ENCODE measurements at places on chromosomes 16 and 17.

GRCh38 chr17:33090806-33091205, 99.2 kb downstream of the SPACA3 start:
- no peak for DNase-seq

DNA sequence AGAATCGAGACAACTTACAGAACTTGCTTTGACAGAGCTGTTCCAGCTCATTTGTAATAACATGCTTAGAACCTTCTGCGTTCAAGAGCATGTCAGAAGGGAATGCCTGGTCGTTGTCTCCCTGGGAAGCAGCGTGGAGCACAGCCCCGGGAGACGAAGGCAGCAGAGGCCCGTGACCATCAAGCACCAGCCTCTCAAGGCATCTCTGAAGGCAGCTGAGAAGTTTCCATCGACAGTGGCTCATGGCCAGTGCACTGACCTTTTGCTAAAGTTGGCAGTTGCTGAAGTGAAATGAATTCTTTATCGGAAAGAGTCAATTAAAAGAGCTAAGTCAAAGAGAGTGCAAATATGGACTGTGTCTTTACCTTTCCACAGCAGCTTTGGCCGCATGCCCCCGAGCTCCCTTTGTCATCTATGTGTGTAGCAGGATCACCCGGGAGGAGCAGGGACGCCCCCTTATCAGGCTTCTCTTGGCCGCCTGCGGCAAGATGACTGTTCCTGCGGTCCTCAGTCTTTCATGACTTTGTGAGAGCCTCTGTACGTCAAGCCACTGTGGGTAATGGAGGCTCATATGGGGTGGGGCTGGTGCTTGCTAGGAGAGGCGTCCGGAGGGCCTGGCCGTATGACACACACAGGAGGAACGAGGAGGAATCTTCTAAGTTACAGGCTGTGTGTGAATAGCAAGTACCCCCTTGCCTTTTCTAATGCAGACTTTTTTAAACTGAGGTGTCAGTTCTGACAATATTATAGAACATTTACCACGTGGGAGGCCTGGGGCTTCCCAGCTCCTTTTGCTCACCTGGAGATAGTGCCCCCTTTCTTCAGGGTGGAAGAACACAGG, 54.2 kb downstream of the LDHD start:
- no peak for DNase-seq

- no peak for DNase-seq
Measured at GRCh38 chr17:40361925-40362695, 2.4 kb downstream of the GJD3 start.

DNA sequence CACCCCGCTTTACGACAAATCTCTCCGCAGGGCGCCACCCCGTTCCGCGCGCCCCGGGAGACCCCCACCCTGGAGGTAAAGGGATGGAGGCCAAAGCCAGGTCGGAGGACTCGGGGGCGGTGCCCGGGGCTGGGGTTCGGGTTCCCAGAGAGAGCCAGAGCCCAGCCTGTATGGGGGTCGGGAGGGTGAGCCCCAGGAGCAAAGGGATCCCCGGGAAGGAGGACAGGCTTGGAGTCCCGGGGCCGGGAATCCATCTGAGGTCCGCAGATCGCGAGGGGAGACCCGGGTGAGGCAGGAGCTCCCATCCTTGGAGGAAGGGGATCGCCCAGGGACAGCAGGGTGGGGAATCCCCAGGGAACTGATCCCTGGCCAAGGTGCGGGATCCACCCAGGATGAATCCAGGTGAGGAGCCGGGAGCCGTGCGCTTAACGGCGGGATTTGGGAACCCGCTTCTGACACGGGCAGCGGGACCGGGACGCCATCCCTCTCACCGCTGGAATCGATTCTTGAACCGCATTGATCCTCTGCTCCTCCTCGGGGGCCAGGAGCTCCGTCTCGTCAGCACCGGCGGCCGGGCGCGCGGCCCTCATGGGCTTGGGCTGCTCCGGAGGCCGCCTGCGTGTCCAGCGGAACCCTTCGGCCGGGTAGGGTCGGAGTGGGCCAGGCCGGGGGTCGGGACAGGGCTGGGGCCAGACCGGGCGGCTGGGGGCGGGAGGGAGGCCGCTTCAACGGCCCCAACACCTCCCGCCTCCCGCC, at the start of gene MMD:
TSS of gene MMD (minus strand) at position 657 of the 756 bp plus-strand sequence. CDS start at position 517, 140 bp downstream.
- no peak for DNase-seq

- no peak for DNase-seq
Measured at GRCh38 chr17:4728124-4728523, 3.1 kb upstream of the MED11 start.

DNA sequence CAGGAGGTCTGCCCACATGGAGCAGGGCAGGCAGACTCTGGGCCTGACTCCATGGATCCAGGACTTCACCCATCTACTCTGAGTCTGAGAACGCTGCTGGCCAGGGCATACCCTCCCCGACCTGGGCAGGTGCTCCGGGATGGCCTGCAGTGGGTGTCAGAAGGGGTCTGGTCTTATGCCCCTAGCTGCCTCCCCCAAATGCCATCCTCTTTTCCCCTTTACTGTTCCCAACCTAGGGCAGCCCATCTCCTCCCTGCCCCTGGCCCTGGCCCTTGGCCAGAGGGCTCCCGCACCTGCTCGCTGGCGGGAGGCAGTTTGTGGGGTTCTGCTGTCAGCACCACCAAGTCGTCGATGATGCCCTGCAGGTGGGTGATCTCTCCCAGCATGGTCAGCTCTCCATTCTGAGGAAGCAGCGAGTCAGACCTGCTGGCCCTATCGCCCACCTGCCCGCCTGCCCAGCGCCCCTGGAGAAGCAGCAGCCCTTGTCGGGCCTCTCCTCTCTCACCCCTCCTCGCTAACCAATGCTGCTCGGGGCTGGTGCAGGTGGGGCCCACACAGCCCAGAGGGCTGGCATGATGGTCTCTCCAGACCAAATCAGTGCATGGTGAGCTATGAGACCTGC, 8.2 kb downstream of the MTSS2 start:
- DNase-seq = no peak

DNA sequence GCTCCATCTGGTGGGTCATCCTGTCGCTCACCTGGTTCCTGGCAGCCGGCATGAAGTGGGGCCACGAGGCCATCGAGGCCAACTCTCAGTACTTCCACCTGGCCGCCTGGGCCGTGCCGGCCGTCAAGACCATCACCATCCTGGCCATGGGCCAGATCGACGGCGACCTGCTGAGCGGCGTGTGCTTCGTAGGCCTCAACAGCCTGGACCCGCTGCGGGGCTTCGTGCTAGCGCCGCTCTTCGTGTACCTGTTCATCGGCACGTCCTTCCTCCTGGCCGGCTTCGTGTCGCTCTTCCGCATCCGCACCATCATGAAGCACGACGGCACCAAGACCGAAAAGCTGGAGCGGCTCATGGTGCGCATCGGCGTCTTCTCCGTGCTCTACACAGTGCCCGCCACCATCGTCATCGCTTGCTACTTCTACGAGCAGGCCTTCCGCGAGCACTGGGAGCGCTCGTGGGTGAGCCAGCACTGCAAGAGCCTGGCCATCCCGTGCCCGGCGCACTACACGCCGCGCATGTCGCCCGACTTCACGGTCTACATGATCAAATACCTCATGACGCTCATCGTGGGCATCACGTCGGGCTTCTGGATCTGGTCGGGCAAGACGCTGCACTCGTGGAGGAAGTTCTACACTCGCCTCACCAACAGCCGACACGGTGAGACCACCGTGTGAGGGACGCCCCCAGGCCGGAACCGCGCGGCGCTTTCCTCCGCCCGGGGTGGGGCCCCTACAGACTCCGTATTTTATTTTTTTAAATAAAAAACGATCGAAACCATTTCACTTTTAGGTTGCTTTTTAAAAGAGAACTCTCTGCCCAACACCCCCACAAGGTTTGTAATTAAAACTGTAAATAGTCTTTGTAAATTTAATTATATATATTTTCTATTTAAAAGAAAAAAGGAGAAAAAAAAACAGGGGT, 1.7 kb downstream of the FZD2 start:
- no peak for DNase-seq

DNA sequence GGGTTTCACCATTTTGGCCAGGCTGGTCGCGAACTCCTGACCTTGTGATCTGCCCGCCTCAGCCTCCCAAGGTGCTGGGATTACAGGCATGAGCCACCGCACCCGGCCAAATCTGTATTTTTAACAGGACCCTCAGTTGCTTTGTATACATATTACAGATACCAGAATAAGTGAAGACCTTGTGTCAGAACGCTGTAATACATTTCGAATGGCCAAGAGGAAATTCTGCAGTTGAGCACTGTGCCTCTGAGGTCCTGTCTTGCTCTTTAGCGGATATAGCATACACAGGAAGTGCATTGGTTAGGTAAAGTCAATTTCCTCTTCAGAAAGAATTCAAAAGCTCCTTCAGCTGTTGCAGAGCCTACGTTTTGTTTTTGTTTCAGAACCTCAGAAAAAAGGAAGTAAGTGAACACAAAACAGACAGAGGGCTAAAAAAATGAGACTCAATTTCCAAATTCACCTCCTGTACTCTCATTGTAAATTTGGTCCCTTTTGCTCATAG, 15.7 kb downstream of the CRLF3 start:
- DNase-seq = no peak

GRCh38 chr16:74556375-74556922, 50.5 kb downstream of the GLG1 start:
- no peak for DNase-seq

DNA sequence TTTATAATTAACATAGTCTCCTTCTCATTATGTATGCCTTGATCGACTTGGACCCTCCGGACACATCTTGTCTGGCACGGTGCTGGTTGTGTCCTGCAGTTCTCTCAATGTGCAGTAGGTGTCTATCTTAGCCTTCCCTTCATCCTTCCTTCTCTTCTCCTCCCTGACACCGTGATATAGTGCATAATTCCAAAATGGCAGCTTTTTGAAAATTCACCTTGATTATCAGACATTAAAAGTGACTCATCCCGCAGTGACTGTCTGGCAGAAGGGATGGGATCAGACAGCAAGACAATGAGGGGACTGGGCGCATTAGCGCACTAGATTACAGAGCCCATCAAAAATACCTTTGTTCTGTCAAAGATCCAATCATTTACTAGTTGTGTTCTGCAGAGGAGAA, 70.0 kb upstream of the PMFBP1 start:
- DNase-seq = no peak

- DNase-seq = no peak
Measured at GRCh38 chr17:20993863-20994778, 48.7 kb downstream of the USP22 start.

- no peak for DNase-seq
Measured at GRCh38 chr16:79390481-79391051, 210.0 kb downstream of the MAF start.

- no peak for DNase-seq
Measured at GRCh38 chr16:4976611-4977145, 18.5 kb downstream of the SEC14L5 start.

GRCh38 chr16:88347656-88348376, 34.9 kb upstream of the ZNF469 start:
- DNase-seq = no peak

DNA sequence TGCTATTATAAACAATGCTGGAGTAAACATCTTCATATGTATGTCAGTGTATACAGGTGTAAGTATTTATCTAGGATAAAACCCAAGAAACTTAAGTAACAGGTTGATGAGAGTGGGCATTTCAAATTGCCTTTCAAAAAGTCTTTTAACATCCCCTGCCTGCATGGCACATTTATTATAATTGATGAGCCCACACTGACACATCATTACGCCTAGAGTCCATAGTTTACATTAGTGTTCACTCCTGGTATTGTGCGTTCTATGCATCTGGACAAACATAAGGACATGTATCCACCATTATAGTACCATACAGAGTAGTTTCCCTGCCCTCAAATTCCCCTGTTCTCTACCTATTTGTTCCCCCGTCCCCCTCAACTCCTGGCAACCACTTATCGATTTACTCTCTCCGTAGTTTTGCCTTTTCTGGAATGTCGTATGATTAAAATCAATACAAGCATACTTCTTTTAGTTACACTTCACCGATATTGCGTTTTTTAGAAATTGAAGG, 53.7 kb downstream of the NACA2 start:
- no peak for DNase-seq

GRCh38 chr16:50972876-50973275, 178.2 kb downstream of the SALL1 start:
- no peak for DNase-seq

DNA sequence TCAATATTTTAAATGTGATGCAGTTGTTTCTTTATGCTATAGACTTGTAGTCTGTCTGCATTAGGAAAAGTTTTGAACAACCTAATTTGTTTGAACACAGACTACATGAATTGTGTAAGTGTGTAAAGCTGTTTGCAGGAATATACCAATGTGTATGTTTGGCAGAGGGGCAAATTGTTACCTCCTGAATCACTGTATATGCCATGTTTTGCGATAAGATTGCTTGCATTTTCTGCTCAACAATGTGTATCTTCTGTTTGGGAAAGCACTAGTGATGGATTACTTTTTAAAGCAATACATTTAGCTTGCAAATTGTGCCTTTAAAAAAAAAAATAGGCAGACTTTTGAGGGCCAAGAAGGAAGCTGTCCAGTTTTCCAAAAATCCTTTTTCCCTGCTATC, 14.6 kb downstream of the RBBP6 start:
- DNase-seq = no peak

DNA sequence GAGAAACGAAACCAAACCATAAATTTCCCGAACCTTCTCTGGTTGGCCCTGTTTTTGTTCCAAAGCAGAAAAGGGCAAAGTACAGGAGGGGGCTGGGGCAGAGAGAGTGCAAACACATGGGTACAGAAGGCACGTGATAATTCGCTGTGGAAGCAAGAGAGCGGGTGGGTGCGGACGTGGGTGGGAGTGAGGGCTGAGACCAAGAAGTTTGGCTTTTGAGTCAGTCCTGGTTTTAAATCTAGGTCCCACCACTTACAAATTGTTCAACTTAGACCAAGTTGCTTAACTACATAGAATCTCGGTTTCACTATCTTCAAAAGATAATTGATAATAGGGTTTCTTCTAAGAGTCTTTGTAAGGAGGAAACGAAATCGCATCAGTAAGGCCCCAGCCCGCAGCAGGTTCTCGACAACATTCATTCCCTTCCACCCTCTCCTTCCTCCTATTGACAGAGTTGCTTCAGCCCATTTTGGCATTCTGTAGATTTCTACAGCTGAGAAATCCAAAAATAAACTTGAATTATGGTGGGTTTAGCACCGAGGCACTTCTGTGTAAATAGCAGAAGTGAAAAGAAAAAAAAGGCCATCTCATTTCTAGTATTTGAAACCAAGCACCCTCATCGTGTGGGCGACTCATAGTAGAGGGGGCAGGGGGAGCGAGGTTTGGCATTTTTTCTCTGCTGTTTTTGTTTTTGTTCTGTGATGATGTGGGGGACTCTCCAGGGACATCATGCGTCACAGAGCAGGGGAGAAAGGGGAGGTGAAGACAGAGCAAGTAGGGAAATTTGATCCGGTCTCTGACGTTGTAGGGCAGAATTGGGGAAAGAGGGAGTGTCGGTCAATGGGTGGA, 33.6 kb upstream of the CCR7 start:
- peak; percentile 84 for DNase-seq

All from stimulated activated CD4-positive, alpha-beta T cell treated with anti-CD3 and anti-CD28 coated beads, Interleukin-2, amount 100 ng/mL, for 4 hours (primary cell).